ENCODE measurements at places on chromosomes 7 and 10. TPM values are rescaled to one million over a fixed set of nuclear protein-coding genes. Genes with fewer than 3 reads are reported as not detected.

The SFRP5 gene
- 2.5 TPM for total RNA-seq

The LRIT1 gene
- not detected for total RNA-seq

The DNAJC12 gene
- total RNA-seq, result 56.6 TPM

The CYP26C1 gene
- total RNA-seq, result not detected

The OPALIN gene
- total RNA-seq, result not detected

The MALRD1 gene
- not detected for total RNA-seq

The HKDC1 gene
- total RNA-seq, result 8.9 TPM

The POU6F2 gene
- total RNA-seq, result not detected

The SCIN gene
- 0.39 TPM for total RNA-seq

The ZNF37A gene
- 4.9 TPM for total RNA-seq

The GIMAP4 gene
- not detected for total RNA-seq

The OPTN gene
- 57.2 TPM for total RNA-seq

The GNG11 gene
- 33.0 TPM for total RNA-seq

The UNCX gene
- total RNA-seq, result not detected

The MYH16 gene
- total RNA-seq, result 0.35 TPM

The CD36 gene
- total RNA-seq, result not detected

The ACADSB gene
- total RNA-seq, result 7.8 TPM

The MYL10 gene
- not detected for total RNA-seq

The MMRN2 gene
- total RNA-seq, result 0.40 TPM

The CDNF gene
- total RNA-seq, result 1.3 TPM

The ODAD2 gene
- total RNA-seq, result 0.17 TPM

The ECHDC3 gene
- 10.4 TPM for total RNA-seq

The CCL24 gene
- total RNA-seq, result not detected

The VWDE gene
- 0.58 TPM for total RNA-seq

The POLR2J2 gene
- 0.46 TPM for total RNA-seq
